ENCODE measurements at places on chromosomes 12 and 14.

GRCh38 chr12:109932878-109933503 lies 32.9 kb downstream of the TCHP start:
- DNase-seq: no peak

DNA sequence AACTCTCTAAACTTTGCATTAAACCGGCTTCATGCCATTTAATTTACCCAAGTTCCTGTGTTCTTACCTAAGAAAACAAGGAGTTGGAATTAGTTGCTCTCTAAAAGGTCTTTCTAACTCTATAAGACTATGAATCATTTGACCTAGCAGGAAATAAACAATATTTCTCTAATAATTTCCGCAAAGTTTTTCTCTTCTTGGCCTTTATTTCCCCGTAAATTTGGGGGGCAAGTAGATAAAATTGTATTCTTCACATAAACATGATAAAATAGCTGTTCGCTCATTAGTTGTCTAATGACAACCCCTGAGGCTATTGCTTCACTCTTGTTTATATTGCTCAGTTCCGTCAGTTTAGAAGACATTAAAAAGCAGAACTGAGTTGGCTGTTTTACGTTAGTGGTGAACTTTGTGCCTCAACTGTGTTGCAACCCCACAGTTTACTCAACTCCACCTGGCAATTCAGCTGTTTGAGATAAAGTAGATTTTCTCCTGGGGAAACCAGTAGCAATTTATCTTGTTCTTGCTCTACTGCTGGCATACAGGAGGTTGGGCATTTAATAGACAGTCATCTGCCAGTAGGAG lies 74.7 kb downstream of the BTG1 start:
- no peak for DNase-seq

DNA sequence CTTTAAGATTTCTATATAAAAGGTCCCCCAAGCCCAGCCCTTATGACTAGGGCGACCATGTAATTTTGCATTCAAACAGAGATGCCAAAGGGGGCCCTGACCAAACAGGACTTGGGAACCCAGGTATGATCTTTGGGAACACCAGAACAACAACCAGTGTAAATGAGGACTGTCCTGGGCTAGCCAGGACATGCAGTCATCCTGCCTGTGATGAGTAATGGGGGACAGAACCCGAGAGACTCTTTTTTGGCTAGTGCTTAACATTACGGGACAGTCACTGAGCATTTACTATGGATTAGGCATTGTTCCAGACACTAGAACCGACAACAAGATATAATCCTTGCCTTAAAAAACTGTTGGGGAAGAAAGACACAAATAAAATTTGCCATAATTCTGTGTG lies 337.3 kb downstream of the CACNA1C start:
- no peak for DNase-seq

DNA sequence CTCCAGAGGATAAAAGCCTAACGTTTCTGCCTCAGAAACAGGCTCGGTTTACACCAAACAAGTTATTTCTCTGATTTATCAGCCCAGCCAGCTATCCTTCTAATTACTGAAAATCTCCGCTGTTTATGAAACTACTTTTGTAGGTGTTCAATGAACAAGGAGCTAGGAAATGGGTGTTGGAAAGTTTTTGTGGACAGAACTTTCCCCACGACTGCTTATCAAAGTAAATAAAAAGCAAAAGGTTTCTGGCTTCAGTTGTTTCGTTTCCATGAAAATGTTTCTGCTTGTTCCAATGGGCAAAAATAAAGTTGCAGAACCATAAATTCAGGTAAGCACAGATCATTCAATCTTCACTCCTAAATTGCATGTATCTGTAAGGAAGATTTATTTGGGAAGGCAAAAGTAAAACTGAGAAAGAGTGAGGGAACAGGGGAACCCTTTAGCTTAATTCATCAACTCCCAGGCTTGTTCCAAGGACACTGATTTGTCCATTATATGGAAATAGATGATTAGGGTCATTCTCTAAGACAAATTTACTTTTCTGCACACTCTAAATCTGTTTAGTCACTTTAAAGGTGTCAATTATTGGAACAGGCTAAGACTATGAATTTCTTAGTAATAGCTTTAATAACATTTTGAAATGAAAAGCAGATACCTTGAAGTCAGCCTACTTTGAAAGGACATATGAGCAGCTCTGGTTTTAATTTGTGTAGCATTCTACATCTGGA lies 175.9 kb upstream of the CDKN3 start:
- DNase-seq: no peak

- no peak for DNase-seq
Measured at GRCh38 chr14:71764701-71765382, 167.4 kb upstream of the RGS6 start.

GRCh38 chr12:2925322-2925995 lies 33.7 kb upstream of the TEAD4 start:
- no peak for DNase-seq

- no peak for DNase-seq
Measured at GRCh38 chr12:2580821-2581220, 213.9 kb upstream of the FKBP4 start.

DNA sequence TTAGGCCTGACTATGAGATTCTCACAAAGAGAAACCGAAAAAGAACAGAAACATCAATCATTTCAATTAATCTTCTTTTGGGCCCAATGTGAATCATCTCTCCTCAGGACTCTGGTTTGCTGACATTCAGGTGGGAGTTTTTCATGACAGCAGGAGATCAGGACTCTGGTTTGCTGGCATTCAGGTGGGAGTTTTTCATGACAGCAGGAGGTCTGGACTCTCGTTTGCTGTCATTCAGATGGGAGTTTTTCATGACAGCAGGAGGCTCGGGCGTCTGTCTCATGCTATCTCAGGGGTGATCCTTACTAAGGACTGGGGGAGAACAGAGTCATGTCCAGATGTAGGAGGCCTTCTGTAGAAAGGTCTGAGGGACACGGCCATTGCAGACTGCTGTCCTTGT lies 40.1 kb upstream of the PARP11 start:
- peak; percentile 15 for DNase-seq

GRCh38 chr14:96069421-96069820 lies 30.3 kb downstream of the C14orf132 start:
- DNase-seq: no peak

DNA sequence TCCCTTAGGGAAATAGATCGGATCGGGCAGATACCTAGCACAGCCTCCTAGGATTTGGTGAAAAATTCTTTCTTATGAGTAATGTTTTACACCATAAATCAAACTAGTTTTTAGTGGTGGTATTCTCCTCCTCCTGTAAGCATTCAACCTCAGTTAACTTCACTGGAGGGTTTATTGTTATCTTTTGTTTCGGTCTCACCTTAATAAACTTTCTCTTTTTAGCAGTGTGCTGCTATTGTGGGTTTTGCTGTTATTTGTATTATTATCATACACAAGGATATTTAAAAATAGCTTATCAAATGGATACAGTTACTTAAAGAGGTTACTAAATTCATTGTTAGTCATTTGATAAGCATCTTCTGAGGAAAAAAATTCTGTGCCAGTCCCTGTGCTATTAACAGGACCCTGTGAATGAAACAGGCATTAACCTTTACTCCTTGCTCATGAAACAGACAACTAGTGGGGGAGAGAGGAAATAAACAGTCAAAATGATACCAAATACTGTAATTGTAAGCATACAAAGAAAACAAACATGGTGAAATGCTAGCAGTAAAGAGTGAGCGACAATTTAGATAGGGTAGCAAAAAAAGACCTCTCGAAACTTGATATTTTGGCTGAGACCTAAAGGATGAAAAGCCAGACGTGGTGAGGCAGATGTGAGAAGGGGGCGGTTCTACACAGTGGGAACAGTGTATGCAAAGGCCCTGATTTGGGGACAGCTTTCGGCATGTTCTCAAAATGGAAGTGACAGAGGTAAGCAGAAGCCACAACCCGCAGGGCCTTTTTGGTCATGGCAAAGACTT lies 178.7 kb upstream of the SOX5 start:
- DNase-seq: no peak

- no peak for DNase-seq
Measured at GRCh38 chr12:7039403-7039802, 21.1 kb upstream of the C1S start.

DNA sequence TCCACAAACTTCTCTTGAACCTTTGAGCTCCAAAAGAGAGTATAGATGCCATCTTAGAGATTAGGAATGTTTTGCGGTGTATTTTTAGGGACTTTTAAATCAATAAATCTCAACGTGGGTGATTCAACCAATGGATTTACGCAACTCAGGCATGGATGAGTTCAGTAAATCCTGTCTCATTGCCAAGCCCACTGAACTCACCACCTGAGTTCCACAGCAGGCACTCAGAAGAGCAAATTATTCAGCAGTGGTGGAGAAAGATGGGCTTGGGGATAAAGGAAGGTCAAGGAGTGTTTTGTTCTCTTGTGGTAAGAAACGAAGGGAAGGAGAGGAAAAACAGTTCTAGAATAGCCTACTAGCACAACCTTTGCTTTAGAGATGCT lies 68.7 kb upstream of the HMGA2 start:
- no peak for DNase-seq

- no peak for DNase-seq
Measured at GRCh38 chr12:100383586-100384558, 27.0 kb downstream of the SLC17A8 start.

DNA sequence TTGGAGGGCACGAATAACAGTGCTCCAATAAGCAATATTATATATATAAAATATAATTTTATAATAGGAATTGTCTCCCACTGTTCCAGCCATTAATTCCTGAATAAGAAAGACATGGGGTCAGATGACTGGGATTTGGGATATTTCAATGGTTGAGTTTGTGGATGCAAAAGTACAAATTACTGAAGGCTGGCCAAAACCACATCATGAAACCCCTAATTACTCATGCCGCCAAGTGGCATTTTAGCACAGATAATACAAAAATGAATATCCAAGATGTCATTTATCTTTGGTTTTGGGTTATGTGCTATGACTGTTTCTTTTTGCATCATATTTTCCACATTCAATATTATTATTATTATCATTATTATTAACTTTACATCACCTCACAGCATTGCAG lies 261.4 kb upstream of the TBX3 start:
- no peak for DNase-seq

DNA sequence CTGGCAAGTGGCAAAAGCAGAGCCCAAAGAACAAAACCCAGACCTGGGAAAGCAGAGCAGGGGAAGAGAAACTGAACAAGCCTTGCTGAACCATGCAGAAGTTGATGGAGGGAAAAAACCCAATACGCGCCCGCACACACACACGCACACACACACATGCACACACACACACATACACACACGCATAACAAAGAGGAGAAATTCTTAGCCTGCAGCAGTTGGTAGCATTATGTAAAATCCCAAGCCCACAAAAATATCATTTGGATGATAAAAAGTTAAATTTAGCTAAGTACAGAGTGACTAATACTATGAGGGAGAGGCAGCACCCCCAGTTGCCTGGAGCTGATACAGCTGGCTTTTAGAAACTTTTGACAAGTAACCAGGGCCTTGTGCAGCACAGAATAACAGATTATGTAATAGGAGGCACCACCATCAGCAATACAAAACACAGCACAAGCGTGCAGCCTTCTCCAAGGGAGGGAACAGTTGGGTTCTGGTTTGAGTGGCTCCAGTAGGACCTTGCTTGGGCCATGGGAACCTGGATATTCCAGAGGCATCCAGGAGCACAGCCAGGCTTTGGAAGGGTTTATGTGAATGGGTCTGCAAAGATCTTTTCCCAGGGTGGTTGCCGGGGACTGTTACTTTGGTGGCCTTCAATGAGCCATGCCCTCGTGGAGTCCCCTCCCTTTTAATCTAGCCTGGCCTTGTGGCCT lies 35.3 kb downstream of the PITPNM2 start:
- no peak for DNase-seq

GRCh38 chr14:23171222-23171975 lies 12.1 kb downstream of the SLC7A8 start:
- no peak for DNase-seq

DNA sequence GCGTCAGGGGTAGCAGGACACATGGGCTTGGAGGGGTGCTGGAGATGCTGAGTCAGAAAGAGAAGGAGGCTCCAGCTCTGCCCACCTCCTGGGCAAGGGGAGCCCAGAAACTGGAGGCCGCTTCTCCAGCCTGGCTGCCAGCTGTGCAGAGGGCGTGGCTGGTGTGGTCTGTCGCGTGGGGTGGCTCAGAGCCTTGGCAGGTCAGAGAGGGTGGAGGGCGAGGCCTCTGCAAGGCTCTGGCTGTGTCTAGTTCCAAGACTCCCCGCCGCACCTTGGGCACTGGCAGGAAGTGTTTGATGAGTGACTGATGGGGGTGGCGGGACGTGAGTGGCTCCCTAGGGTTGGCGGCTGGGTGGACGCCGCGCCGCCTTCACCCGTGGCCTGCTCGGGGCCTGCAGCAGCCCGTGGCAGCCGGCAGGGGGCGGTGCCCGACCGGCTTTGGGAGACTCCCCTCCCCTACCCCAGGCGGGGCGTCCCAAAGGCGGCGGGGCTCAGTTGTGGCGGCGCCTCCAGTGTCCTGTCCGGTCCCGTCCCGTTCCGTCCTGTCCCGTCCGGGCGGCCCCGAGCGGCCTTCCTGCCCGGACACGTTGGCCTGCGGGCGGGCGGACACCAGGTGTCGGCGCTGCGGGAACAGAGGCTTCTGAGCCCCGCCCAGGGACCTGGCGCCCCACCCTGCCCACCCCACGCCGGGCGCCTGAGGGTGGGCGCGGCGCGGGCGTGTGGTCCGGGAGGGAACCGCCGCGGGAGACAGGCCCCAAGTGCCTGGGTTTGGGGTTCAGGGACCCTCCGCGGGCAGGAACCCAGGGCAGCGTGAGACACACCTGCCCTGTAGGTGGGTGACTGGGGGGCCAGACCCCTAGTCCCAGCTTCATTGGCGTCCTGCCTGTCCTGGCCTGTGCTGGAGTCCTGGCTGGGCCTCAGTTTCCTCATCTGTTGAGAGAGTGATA lies 39.7 kb downstream of the KRT80 start:
- peak; percentile 42 for DNase-seq

DNA sequence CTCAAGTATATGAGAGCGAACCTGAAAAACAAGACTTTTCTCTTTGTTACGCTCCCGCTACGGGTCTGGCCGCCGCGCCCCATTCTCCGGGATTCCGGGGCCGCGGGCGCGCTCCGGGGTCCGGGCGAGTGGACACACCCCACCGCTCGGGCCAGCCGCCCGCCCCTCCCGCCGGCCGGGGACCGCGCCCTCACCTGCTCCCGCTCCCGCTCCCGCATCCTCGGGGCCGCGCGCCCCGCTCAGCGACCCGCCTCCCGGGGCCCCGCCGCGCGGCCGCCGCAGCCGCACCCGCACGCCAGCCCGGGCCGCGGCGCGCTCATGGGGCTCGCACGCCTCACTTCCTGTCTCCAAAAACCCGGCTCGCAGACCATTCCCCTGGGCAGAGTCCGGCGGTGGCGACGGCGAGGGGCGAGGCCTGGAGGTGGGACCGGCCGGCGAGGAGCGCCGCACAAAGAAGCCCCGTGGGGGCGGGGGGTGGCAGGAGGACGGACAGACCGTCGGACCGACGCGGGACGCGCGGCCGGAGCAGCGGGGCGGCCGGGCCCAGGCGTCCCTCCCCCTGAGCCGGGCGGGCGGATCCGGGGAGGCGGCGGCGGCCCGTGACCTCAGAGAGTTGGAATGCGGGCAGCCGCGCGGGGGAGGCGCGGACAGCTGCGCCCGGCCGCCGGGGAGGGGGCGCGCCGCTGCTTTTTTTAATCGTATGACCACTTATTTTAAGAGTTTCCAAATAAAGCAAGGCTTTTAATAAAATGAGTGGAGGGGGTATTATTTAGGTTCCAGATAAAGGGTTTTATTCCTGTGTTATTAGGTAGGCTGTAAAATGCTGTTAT lies at the start of gene PTPN21:
PTPN21 (minus strand) TSS at position 551 of the 830 bp plus-strand sequence. CDS start 4,590 bp downstream, outside the sequence.
- no peak for DNase-seq

Measured in stimulated activated CD4-positive, alpha-beta T cell treated with anti-CD3 and anti-CD28 coated beads, TNF-alpha, amount 100 ng/mL, for 24 hours (primary cell).